ENCODE measurements at places on chromosomes 6 and 20.

DNA sequence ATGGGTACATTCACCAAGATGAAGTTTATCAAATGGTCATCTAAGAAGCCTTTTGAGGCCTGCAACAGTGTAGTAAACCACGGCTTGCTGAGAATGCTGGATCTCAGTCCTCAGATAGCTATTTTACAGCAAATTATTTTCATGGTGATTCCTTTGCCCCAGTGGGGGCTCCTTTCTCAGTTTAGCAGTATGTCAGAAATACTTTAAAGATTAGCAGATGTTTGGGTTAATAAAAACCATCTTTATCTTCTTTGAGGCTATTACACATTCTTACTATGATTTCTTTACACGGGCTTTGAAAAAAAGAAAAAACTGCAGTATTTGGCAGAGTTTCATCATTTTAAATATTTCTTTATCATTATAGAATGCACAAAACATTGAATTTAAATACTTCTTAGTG, 10.7 kb downstream of the MYLIP start:
- no peak for DNase-seq

GRCh38 chr6:54481091-54481490, 172.8 kb downstream of the TINAG start:
- no peak for DNase-seq

DNA sequence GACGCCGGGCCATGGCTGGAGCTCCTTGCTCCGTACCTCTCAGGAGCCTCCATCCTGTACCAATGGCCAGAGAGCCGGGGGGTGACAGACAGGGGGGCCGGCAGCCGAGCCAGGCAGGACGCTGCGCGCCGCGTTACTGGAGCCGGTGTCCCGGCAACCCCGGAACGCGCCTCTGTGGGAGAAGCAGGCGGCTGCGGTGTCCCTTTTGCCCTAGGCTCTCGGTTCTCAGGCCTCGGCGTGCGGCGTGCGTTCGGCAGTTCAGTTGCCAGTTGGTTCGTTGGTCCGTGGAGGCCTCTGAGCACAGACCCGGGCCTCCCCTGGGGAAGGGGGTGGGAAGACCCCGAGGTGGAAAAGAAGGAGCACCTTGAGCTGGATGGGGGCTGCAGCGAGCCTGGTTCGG, at the start of gene SPATS1:
SPATS1 (plus strand) TSS at position 162 of the 400 bp plus-strand sequence. CDS start 446 bp downstream, outside the sequence.
- peak; percentile 38 for DNase-seq

- DNase-seq, result no peak
These were observed 155.9 kb upstream of the INSM1 start for GRCh38 chr20:20211988-20212518.

DNA sequence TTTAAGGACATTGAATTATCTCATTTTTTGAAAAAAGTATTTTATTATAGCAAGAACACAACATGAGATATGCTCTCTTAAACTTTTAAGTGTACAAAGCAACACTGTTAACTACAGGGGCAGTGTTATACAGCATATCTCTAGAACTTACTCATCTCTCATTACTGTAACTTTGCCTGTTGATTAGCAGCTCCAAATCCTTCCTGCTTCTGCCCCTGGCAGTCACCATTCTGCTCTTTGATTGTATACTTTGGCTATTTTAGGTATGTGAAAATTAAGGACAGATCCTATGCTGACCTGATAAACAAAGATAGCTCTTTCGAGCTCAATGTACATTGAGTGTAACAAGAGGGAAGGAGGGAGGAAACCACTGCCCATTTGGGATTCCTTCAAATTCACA, 1349.8 kb upstream of the GJE1 start:
- no peak for DNase-seq

- no peak for DNase-seq
These were observed 12.1 kb upstream of the NTSR1 start for GRCh38 chr20:62696434-62696957.

Measured in nucleus accumbens (tissue), 56 donors.